ENCODE measurements at places on chromosomes 6 and 20. TPM values are rescaled to one million over a fixed set of nuclear protein-coding genes. Genes with fewer than 3 reads are reported as not detected.

- H3K36me3 ChIP-seq: no peaks in the 10 kb centered on the region
- H3K4me3 ChIP-seq: no peak overlapping the region
- no peak for DNase-seq
- no peaks in the 10 kb centered on the region for H3K27me3 ChIP-seq
- no peaks in the 10 kb centered on the region for H3K4me1 ChIP-seq
- no peak overlapping the region for H3K27ac ChIP-seq
Measured at GRCh38 chr6:100664274-100665040, 199.7 kb upstream of the SIM1 start.

GRCh38 chr6:105755885-105756284, 330.3 kb upstream of the PRDM1 start:
- peaks cover 10% of the 10 kb centered on the region for H3K4me1 ChIP-seq
- no peaks in the 10 kb centered on the region for H3K36me3 ChIP-seq
- H3K27me3 ChIP-seq: no peaks in the 10 kb centered on the region
- DNase-seq: no peak
- H3K4me3 ChIP-seq: no peak overlapping the region

DNA sequence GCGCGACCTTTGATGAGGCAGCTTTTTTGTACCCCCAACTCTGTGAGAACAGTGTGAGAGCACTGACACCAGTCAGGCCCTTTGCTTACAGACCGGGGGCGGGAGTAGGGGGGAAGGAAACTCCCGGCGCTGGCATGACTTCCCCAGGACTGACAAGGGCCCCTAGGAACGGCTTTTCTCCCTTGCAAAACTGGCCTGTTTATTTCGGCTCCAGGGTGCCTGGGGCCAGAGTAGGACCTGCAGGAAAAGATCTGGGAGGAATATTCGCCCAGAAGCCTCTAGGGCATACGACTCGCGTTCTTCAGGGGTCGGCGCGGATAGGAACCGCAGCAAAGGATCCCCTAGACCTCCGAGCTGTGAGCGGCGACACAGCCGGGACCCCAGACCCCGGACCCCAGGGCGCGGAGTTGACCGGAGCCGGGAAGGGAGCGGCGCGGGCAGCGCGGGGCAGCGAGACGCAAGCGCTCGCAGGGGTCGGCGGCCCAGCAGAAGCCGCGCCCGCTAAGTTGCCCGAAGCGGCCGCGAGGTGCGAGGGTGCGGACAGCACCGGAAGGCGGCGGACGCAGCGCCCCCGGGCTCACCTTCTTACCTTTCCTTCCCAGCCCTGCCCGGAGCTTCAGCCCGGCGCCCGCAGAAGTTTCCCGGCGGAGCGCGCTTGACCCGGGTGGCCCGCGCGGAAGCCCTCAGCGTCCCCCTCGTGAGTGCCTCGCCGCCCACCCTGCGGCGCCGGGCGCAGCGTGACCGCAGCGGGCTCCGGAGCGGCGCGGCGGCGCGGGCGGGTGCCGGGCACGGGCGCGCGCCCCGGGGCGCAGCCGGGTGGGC, at the start of gene POPDC3:
TSS of gene POPDC3 (minus strand) at position 771 of the 822 bp plus-strand sequence. CDS start 18,105 bp downstream, outside the sequence.
- no peaks in the 10 kb centered on the region for H3K36me3 ChIP-seq
- H3K27ac ChIP-seq: no peak within 1 kb of the TSS
- H3K4me3 ChIP-seq: peak within 1 kb of the TSS; percentile 87
- peaks cover 51% of the 10 kb centered on the region for H3K27me3 ChIP-seq

DNA sequence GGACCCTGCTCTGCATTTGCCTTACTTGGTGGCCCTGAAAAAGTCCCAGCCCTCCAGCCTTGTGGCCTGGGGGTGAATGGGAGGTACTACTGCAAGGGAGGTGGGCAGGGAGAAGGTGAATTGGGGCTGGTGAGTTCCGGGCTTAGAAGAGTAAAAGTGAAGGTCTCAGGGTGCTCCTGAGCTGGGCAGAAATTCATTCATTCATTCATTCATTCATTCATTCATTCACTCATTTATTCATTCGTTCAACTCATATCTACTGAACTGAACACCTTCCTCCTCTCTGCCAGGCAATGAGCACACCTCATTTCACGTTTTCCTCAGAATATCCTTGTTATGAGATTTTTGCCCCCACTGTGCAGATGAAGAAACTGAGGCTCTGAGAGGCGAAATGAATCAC, 6.7 kb upstream of the DLGAP4 start:
- H3K4me1 ChIP-seq: no peaks in the 10 kb centered on the region
- H3K4me3 ChIP-seq: no peak overlapping the region
- no peak overlapping the region for H3K27ac ChIP-seq
- H3K27me3 ChIP-seq: peaks cover 87% of the 10 kb centered on the region
- no peak for DNase-seq
- no peaks in the 10 kb centered on the region for H3K36me3 ChIP-seq

DNA sequence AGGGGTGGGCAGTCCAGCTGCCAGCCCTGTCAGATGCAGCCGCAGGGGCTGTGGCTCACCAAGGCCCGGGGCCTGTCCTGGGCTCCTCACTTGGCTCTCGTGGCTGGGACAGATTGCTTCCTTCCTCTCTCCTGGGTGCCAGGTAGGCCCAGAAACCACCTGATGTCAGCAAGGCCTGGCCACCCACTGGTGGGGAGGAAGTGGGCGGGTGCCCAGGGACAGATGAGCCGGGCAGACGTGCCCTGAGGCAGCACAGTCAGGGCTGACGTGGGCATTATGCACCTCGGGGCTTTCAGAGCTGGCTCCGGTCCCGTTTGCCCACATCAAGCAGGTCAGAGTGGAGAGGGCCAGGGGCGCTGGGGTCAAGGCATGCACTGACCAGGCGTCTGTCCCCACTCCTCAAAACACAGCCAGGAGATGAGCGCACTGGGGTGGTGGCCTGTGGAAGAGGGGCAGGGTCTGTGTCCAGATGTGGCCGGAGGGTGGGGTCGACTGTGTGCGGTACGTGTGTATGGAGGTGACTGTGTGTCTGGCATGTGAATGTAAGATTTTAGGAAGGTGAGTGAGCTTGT, 133.2 kb upstream of the PTPN1 start:
- no peak for DNase-seq
- H3K27ac ChIP-seq: no peak overlapping the region
- H3K4me1 ChIP-seq: peaks cover 52% of the 10 kb centered on the region
- H3K36me3 ChIP-seq: no peaks in the 10 kb centered on the region
- H3K27me3 ChIP-seq: no peaks in the 10 kb centered on the region
- no peak overlapping the region for H3K4me3 ChIP-seq

DNA sequence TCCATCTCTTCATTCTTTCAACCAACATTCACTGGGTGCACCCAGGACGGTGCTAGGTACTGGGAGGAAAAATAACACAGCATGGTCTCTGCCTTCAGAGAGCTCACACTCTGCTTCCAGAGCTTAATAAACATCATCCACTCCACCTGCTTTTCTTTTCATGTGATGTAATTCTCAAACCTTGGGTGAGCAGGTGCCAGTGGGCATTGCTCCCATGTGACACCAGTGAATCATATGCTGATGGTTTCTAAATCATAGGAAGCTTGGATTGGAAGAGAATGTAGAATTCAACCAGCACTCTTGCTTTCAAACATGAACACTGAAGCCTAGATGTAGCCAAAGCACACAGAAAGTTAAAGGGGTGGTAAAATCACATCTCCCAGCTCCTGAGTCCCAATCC, 189.8 kb downstream of the FOXA2 start:
- no peak for DNase-seq
- no peaks in the 10 kb centered on the region for H3K36me3 ChIP-seq
- H3K4me1 ChIP-seq: no peaks in the 10 kb centered on the region
- no peak overlapping the region for H3K4me3 ChIP-seq
- peaks cover 48% of the 10 kb centered on the region for H3K27me3 ChIP-seq
- H3K27ac ChIP-seq: no peak overlapping the region

Gene RIPPLY2
- total RNA-seq: 1.6 TPM

DNA sequence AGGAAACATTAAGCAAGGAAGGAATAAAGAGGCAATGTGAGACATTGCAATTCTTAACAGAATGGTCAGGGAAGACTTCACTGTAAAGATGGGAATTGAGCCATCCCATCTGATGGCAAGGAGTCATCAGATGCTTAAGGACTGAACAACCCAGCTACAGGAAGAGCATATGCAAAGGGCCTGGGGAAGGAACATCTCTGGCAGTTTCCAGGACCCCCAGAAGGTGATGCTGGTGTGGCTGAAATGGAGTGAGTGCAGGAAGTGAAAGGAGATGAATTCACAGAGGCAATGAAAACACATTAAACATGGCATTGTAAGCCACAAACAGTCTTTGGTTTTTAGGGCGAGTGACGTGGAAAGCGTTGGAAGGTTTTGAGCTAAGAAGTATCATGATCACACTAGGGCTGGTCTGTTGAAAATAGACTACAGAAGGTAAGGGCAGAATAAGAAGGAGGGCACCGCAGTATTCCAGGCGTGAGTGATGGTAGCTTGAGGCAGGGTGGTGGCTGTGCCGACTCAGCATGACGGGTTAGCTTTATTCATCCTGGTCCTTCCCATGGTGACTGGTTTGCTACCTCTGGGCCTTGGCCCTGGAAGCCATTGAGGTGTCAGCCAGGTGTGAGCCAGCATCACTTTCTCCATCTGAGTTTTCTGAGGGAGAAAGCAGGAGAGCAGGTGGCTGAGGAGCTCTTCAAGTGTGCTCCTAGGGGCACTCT, 6.8 kb downstream of the BTN2A1 start:
- H3K4me3 ChIP-seq: no peak overlapping the region
- no peak overlapping the region for H3K27ac ChIP-seq

GRCh38 chr20:41717483-41717882, 99.3 kb upstream of the CHD6 start:
- peaks cover 7% of the 10 kb centered on the region for H3K27me3 ChIP-seq
- H3K4me1 ChIP-seq: peaks cover 4% of the 10 kb centered on the region
- DNase-seq: no peak
- H3K4me3 ChIP-seq: no peak overlapping the region

Gene CTCFL
- total RNA-seq: 0.07 TPM

DNA sequence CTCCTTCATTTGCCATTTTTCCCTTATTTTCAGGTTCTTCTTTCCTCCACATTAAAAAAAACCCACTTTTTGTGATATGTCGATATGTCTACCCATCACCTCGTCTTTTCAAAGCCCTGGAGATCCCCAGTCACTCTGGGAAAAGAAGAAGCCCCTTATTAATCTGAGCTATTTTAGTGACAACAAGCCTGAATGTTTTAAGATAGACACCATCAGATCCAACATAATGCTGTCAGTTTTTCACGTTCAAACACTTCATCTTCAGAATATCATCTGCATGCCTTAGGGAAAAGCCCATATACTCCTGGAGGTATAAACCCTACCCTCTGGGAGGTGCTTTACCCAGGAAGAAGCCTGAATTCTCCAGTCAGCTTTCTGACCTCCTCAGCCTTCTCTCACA, 464.0 kb upstream of the CDH4 start:
- H3K27ac ChIP-seq: no peak overlapping the region
- H3K36me3 ChIP-seq: no peaks in the 10 kb centered on the region
- H3K4me3 ChIP-seq: no peak overlapping the region
- H3K4me1 ChIP-seq: no peaks in the 10 kb centered on the region

Gene PNLDC1
- total RNA-seq: 0.17 TPM

DNA sequence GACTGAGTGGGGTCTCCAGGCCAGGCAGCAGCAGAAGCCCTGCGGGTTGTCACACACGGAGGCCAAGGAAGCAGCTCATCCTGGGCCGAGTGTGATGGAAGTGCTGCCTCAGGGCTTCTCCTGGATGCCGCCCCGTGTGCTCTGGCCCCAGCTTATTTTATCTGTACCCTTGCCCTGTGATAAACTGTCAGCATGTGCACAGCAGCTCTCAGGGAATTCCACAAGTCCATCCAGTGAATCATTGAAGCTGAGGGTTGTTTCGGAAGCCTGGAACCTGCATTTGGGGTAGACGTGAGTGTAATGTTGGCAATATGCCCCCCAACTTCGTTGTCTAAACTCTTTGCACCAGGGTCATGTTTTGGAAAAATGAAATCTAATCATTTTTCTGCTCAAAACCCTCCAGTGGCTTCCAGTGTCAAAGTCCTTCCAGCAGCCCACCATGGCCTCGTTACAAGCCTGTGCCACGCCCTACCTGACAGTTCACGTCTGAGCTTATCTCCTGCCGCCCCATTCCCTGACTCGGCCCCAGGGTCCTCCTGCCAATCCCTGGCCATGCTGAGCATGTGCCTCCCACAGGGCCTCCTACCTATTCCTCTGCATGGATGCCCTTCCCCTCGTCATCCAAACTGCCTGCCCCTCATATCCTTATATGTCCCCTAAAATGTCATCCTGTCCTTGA, 168.1 kb upstream of the THBS2 start:
- H3K27ac ChIP-seq: no peak overlapping the region
- no peak overlapping the region for H3K4me3 ChIP-seq
- H3K27me3 ChIP-seq: peaks cover 4% of the 10 kb centered on the region
- peaks cover 3% of the 10 kb centered on the region for H3K36me3 ChIP-seq
- DNase-seq: no peak
- peaks cover 7% of the 10 kb centered on the region for H3K4me1 ChIP-seq

Gene LRFN2
- total RNA-seq: 1.1 TPM

- H3K4me1 ChIP-seq: peaks cover 5% of the 10 kb centered on the region
- H3K27me3 ChIP-seq: peaks cover 34% of the 10 kb centered on the region
- no peak overlapping the region for H3K27ac ChIP-seq
- DNase-seq: no peak
Measured at GRCh38 chr6:87939776-87940175, 107.9 kb upstream of the SPACA1 start.

DNA sequence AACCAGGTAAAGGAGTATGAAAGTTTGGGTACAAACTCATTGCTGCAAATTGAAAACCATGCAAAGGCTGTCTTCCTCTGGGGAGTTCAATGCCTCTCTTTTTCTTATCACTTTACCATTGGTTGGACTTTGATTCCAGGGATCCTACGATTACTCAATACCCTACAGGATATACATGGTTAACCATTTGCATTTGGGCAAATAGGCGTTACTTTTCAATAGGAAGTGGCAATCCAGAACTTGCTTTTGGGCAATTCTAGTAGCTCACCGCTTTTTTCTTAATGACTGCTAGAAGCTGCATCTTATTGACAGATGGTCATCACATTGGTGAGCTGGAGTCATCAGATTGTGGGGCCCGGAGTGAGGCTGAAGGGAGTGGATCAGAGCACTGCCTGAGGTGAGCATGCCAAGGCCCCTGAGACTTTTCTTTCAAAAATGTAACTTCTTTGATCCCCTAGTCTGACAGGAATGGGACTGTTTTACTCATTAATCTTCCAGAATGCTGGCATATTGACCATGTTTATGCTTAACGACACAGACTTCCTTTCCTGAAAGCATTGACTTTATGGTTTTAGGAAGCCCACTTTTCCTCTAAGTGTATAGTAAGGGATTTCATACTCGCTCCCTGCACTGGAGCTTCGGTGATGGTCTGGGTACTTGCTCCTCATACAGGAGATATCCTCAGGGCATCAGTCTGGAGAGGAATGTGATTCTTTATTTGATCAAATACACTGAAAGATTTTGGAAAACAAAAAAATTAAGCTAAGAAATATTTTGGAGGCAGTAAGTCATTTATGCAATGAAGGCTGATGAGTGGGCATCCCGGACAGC, at the start of gene CCR6:
TSS of gene CCR6 (plus strand) at position 270 of the 831 bp plus-strand sequence. CDS start 13,039 bp downstream, outside the sequence.
- no peaks in the 10 kb centered on the region for H3K36me3 ChIP-seq
- no peak within 1 kb of the TSS for H3K4me3 ChIP-seq
- H3K27me3 ChIP-seq: no peaks in the 10 kb centered on the region
- no peaks in the 10 kb centered on the region for H3K4me1 ChIP-seq
- DNase-seq: no peak

DNA sequence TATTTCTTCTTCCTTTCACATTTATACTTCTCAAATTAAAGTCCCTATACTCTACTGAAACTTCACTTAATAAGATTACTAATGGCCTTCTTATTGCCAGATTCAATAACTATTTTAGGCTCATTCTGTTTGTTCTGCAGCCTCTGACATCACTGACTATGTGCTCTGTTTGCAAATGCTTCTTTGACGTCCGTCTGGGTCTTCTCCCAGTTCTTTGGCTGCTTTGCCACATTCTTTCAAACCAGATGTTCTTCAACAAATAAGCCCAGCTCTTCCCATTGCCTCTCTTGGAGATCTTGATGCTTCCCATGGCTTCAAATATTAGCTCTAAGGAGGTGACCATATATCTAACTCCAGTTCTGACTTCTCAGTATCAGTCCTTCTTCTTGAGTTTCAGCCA, 117.4 kb downstream of the BTBD9 start:
- no peak for DNase-seq
- H3K4me1 ChIP-seq: peaks cover 6% of the 10 kb centered on the region
- H3K4me3 ChIP-seq: no peak overlapping the region
- no peaks in the 10 kb centered on the region for H3K27me3 ChIP-seq

Gene ARMH2
- total RNA-seq: not detected

Gene C20orf202
- total RNA-seq: 0.24 TPM
